T-cell (primary cell): ENCODE measurements at places on chromosomes 2 and 18. TPM values are rescaled to one million over a fixed set of nuclear protein-coding genes. Genes with fewer than 3 reads are reported as not detected.

GKN2 gene
- total RNA-seq: not detected

CEP192 gene
- 37.2 TPM for total RNA-seq

DNA sequence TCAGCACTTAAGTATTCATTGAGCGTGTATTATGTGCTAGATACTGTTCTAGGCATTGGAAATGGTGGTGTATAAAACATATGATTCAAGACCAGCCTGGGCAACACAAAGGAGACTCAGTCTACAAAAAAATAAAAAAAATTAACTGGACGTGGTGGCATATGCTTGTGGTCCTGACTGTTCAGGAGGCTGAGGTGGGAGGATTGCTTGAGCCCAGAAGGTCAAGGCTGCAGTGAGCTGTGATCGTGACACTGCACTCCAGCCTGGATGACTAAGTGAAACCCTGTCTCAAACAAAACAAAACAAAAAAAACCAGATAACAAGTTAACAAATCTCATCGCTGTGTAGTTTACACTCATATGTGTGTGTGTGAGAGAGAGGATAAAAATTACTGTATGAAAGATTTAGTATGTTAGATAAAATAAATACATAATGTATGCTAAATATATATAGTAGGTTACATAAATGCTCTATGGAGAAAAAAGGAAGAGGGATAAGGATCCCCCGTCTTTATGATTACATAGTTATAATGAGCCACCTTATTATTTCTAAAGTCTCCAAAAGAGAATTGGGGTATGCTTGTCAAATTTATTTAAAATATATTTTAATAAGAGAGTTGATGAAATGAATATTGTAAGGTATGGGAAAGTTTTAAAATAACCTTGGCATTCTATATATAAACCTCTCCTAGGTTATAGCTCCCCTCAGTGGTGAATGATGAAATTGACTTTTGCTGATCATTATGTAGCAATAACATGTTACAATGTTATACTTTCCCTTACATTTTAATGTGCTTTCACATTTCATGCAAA is 69.2 kb downstream of the EHBP1 start:
- no peaks in the 10 kb centered on the region for H3K27me3 ChIP-seq
- no peak overlapping the region for H3K27ac ChIP-seq
- no peak for DNase-seq
- H3K4me1 ChIP-seq: no peaks in the 10 kb centered on the region
- no peaks in the 10 kb centered on the region for H3K36me3 ChIP-seq
- H3K4me3 ChIP-seq: no peak overlapping the region

GAL3ST2 gene
- total RNA-seq: not detected

DNA sequence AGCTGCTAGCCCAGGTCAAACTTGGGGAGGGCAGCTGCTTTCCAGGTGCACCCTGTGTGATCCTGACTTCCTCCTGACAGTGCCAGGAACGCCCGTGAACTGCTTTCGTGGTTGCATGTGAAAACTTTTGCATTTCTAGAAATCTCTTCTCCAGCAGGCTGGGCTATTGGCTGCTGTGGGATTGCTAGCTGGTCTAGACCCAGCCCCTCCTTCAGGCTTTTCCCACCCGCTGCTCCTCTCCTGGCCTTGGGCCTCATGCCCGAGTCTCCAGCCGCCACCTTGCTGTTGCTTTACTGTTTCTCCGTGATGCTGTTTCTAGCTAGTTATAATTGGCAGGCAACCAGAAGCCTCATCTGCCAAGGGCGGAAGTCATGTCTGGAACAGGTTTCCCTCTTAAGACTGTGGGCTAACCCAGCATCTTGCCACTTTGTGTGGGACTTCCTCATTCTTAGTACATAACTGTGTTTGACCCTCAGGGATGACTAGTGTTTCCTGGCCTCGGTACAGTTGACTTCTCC is 27.0 kb upstream of the MGAT4A start:
- H3K27ac ChIP-seq: peak overlapping the region; percentile 78
- no peaks in the 10 kb centered on the region for H3K36me3 ChIP-seq
- peaks cover 46% of the 10 kb centered on the region for H3K4me1 ChIP-seq
- peak overlapping the region; percentile 46 for H3K4me3 ChIP-seq

DNA sequence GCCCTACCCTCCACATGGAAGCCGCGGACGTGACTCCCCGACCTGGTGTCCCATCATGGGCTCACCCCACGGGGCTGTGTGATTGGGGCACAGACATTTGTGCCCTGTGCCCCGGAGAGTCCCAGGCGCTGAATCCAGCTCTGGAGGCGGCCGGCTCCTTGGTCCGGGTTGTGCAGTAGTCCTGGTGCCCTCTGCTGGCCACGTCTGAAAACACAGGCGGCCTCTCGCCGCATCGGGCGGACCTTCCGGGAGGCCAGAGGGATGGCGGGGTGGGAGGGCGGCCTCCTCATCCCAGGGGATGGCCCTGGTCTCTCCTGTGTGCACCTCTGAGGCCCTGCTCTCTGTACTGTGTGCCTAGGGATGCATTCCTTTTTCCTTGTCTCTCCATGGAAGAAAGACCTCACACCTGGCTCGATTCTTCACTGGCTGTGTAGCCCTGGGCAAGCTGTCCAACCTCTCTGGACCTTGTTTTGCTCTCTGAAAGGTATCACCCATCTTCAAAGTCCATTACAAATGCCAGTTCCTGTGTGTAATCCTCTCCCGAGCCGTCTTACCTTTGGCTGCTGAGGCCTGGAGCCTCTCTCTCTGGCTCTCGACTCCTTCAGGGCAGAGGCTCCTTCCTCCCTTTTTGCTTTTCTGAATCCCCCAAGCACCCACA is 27.6 kb downstream of the CELF4 start:
- H3K36me3 ChIP-seq: no peaks in the 10 kb centered on the region
- peaks cover 2% of the 10 kb centered on the region for H3K4me1 ChIP-seq
- peaks cover 2% of the 10 kb centered on the region for H3K27me3 ChIP-seq
- no peak for DNase-seq
- H3K4me3 ChIP-seq: no peak overlapping the region
